Activated CD4-positive, alpha-beta T cell treated with anti-CD3 and anti-CD28 coated beads for 24 hours (primary cell): ENCODE measurements at places on chromosomes 5 and 9.
A peak's percentile ranks its signal among the peaks of the same experiment; 100 is the strongest.

DNA sequence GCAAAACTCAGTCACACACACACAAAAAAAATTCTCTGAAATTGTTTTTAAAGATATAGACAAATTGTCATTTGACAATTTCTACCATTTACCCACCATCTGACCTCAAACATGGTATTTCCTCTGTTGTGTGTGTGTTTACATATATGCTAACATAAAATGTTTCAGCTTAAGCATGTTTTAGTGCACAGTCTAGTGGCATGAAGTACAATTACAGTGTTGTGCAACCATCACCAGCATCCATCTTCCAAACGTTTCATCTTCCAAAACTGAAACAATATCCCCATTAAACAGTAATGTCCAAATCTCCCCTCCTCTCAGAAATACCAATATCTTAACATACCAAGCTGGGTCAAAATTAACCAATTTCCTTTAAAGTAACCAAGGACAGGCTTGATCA is 65.2 kb downstream of the MYO10 start:
- no peak for DNase-seq

DNA sequence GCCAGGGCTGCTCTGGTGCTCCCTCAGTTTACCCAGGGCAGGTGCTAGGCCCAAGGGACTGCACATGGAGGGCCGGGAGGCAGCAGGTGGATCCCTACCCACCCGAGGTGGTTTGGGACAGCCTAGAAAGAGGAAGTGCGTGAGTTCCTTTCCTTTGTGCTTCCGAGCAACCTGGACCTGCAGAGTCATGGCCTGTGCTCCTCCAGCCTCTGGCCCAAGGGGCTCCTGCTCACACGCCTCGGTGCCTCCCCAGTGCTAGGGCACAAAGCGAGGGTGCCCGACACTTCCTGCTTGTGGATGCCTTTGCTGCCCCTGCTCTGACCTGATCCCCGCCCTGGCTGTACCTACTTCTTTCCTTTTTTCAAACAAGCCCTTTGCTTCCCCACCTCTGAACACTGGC is 79.3 kb downstream of the RXRA start:
- no peak for DNase-seq

GRCh38 chr9:136364942-136365774 is 1.6 kb upstream of the DNLZ start:
- no peak for DNase-seq

- DNase-seq, result no peak
These were observed 984.5 kb upstream of the CDH18 start for GRCh38 chr5:20972419-20972925.

DNA sequence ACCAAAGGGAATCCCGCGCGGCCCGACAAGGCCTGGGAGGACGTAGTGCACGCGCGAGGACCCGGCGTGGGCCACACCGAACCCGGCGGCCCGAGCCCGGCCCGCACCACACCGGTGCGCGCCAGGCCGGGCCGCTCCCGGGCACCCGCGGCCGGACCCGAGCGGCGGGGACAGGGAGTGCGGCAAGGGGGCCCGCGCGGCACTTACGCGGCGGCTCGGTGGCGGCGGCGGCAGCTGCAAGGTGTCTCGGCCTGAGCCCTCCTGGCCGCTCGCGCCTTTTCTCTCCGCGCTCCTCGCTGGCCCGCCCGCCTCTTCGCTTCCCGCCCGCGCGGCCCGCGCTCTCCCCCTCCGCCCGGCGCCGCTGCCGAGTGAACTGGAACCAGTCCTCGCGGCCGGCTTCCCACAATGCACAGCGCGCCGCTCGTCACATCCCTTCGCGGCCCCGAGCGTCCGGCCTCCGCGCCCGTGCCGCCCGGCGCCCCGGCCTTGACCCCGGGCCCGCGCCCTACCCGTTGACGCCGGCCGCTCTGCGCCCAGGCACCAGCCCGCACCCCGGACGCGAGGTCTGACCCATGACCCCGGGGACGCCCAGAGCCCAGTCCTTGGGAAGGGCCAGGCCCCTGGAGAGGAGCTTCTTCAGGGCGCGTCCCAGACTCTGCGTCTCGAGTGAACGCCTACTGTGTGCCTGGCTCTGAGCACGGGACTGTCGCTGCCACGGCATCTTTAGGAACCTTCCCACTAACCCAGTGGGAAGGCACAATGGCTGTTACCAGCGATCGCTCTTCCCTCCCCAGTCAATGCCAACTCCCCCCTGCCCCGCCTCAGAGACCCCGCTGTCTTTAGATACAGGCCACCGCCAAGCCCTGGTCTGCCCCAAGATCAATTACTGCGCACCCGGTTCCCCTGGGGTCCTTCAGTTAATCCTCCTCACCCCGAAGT is at the start of gene MACROH2A1:
Gene MACROH2A1, minus strand, starts transcription at position 377 of the 939 bp plus-strand sequence. CDS start 10,138 bp downstream, outside the sequence.
- DNase-seq, result peak; percentile 70

- no peak for DNase-seq
These were observed 32.2 kb downstream of the ENTREP1 start for GRCh38 chr9:69357030-69357775.

DNA sequence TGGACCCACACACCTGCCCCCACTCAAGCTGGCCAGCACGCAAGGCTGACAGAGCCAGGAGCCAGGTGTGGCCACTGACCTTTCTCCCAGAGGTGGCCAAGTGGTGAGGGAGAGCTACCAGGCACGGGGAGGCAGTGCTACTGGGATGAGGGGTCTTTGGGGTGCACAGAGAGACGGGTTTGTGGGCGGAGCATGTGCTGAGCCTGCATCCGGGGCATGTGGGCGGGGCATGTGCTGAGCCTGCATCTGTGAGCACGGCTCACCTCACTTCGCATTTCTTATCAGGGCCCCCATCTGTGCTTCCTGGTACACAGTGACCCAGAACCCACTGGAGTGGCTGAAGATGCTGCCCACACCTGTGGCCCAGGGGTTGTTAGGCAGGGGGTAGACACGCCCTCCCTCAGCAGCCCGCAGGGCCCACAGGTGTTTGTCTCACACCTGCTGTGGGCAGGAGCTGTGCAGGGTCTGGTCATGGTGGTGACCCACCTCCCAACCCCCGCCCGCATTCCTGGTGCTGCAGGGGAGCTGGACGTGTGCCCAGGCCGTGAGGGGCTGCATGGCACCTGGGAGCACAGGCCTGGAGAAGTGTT is 21.5 kb downstream of the CCDC187 start:
- DNase-seq, result no peak

DNA sequence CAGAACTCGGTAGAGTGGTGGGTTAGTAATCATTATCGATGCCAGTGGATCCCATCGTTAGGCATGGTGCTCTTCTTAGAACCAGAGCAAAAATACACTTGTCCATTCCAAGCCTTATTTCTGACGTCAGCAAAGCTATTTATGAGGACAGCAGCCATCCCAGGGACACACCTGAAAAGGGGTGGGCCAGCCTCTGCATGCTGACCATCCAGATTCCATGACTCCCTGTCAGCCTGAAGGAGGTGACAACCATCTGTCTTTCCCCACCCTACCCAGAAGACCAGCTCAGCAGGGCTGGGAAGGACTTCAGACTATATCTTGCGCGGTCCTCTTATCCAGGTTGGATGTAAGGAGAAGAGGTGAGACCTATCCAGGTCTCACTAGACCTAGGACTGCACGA is 5.7 kb upstream of the NIPAL4 start:
- no peak for DNase-seq

GRCh38 chr5:103291606-103292005 is 33.0 kb downstream of the MACIR start:
- DNase-seq, result no peak

DNA sequence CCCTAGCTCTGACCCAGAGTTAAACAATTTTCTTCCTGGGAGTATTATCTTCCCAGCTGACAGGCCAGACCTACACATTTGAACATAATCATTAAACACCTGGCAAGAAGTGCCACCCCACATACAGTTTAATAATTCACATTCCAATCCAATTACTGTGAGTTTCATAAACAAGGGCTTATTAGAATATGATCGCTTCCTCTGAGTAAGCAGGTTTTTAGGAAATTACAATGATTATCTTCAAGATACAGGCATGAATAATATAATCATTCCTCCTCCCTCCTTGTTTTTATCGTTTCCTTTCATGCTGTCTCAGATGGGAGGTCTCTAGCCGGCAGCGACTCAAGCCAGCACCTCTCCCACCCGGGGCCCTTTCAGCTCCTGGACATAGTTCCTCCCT is 15.8 kb upstream of the KIF4B start:
- no peak for DNase-seq

DNA sequence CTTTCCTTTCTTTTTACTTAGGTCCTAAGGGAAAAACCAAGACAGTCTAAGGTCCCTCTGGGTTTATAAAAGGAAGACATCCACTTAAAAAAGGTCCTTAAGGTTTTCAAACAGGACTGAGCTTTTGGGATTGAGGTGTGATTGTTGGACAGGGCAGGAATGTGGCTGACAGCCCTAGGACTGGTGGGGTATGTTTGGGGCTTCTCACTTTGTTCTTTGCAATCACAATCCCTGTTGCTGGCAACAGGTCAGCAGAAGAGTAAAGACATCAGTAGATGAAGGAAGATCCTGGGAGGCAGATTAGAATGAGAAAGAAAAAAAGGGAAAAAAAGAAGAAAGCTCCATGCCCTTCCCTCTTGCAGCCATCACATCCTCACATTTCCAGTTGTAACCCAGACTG is 101.4 kb upstream of the TARS1 start:
- DNase-seq, result no peak

DNA sequence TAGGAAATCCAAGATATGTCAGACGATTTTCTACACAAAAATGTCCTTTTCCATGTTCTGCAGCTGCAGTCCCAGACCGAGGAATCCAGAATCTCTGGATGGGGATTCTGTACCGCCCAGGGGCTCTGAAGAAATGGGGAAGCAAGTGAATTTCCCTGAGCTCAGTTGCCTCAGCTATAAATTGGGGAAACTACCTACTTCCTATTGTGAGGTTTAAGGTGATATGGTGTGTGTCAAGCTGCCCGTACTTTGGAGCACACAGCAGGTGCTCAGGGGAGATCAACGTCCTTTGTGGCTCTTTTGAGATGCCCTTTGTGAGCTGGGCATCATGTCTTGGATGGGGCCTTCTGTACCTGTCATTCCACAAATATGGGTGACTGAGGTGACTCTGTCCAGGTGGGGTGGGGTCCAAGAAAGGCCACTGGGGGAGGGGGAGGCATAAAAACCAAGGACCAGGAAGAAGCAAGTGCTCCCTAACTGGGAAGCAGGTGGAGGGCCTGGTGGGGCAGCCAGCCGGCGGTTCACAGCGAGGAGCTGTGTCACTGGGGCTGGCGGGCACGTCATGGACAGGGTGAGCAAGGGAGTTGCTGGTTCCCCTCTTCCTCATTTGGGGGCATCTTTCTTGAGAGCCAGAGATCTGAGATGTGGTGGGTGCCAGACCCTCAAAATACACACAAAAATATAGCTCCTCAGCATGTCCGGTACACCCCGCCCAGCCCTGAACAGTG is 116.0 kb downstream of the CRB2 start:
- DNase-seq, result no peak

DNA sequence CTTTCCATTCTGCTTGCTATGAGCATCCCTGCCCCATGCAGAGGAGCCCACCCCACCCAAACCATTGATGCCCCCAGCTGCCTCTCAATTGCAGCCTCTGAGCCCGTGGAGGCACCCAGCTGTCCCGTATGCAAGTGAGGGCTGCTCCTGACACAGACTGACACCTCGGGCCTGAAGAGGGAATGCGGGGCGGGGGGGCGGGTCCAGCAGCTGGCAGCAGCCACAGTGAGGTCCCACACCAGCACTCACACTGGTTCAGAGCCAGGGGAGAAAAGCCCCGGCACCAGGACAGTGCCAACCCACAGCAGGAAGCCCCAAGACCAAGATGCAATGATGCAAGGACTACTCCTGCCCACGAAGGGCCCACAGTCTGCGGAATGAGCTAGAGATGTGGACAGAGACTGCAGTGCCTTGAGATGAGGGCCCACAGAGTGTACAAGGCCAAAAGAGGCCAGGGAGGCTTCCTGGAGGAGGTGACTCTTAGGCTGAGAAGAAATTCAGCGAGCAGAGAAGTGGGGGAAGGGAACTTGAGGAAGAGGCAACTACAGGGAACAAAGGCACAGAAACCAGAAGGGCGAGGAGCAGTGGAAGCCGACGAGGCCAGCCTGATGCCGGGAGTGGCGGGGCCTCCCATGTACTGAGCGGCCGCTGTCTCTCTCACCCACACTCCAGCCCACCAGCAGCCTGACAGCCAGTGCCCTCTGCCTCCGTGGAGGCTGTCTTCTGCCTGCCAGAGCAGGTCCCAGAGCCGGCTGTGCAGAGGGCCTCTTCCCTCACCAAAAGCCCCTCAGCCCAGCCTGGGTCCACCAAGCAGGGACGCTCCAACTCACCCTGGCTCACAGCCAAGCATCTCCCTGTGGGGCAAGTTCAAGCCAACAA is 9.2 kb downstream of the EEIG1 start:
- no peak for DNase-seq

GRCh38 chr5:96091874-96092273 is 130.2 kb upstream of the ELL2 start:
- no peak for DNase-seq

DNA sequence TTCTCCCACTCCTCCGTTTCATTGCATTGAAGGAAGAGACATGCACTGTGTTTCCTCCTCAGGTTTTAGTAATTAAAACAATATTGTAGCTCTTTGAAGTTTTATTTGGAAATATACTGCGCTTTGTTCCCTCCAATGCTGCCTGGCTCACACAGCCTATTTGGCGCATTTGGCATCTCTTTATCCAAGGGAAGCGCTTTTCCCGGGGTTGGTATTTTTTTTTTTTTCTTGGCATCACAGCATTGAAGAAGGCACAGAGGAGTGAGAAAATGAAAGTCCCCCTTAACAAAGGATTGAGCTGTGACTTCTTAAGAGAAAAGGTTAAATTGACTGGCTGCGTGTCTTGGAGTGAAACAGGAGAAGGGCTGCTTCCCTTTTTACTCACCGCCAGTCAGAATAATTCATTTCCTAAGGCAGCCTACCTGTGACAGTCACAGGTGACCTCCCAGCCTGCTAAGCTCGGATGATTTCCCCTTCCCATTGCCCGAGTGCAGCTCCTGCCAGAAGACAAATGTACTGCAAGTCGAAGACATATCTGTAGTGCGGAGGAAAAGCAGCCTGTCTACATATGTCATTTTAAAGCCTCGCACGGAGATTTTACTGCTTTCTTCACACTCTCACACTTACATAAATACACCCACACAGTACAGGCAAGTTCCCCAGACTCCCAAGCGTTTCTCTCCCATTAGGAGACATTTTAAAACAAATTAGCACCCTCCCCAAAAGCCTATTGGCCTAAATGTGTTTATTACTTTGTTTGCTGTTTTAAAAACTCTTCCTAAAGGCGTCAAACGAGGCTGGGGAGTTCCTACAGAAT is 665.5 kb upstream of the ZNF608 start:
- DNase-seq, result no peak
